Lower lobe of right lung (tissue), 2 donors: ENCODE measurements at places on chromosomes 7 and 10.
A peak's percentile ranks its signal among the peaks of the same experiment; 100 is the strongest.

DNA sequence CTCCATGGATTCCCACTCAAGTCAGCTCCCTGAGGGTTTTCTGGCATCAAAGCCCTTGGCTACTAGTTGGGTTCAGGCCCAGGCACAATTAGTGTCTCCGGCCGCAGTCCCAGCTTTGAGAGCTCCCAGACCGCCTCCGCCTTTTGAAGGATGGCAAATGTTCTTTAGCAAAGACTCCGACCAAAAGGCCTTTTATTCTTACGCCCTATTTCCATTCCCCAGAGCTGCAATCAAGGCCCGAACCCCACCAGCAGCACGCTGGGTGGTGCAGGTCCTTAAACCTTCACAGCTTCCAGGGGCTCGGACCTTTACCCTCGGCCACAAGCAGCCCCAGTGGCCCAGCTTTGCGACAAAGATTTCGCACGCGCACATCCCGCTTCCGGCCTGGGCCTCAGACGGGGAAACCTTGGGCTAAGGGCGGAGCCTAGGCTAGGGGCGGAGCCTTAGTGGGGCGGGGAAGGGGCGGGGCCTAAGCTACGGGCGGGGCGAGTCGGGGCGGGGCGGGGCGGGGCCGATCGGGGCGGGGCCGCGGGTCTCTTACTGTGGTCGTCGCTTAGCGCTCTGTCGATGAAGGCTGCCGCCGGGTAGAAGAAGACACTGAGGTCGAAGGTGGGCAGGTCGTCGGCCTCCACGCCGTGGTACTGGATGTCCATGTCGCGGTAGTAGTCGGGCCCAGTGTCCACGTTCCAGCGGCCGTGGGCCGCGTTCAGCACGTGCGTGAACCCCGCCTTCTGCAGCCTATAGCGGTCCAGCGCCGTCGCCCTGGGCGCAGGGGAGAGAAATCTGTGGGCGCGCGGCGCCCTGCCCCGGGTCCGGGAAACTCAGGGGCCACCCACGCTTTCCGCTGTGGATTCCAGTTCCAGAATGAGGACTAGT is 68.0 kb upstream of the SAMD8 start:
- DNase-seq = no peak

GRCh38 chr10:114996542-114996941 is 58.5 kb downstream of the TRUB1 start:
- no peak for DNase-seq

DNA sequence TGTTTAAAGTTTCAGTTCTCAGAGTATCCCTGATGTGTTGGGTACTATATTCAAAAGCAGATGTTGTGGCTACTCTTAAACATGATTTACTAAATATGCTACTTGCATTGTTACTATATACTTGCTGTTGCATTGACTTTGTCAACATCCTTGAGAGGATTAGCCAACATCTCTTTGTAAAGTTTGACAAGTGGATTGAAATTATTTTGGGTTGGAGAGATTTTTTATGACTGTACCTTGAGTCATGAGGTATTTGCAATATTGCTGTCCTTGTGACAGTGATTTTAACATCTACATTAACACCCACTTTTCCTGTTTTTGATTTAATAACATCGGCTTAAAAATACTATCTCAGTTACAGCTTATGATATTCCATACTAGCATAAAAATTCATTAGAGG is 31.9 kb downstream of the MRC1 start:
- no peak for DNase-seq

GRCh38 chr7:69696054-69696591 is 97.8 kb downstream of the AUTS2 start:
- no peak for DNase-seq

- DNase-seq = peak; percentile 69
Measured at GRCh38 chr7:24778543-24779282, 21.4 kb upstream of the GSDME start.

DNA sequence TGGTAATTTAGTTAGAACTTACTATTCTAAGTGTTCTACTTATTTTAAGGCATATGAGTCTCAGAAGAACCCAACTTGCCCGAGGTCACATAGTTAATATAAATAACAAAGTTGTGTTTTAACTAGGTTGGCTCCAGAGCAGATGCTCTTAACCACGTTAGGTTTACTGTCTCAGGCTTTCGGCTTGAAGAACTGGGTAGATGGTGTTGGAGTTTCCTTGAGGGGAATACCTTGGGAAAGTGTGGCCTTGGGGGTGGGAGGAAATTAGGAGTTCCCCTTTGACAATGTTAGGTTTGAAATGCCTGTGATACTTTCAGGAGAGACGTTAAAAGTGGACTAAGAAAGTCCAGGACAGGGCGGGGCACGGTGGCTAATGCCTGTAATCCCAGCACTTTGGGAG is 9.6 kb downstream of the ZNF398 start:
- DNase-seq = no peak

GRCh38 chr10:73798927-73799560 is 12.4 kb downstream of the NDST2 start:
- DNase-seq = no peak

- peak; percentile 44 for DNase-seq
Measured at GRCh38 chr7:135980665-135981180, 3.6 kb upstream of the MTPN start.

DNA sequence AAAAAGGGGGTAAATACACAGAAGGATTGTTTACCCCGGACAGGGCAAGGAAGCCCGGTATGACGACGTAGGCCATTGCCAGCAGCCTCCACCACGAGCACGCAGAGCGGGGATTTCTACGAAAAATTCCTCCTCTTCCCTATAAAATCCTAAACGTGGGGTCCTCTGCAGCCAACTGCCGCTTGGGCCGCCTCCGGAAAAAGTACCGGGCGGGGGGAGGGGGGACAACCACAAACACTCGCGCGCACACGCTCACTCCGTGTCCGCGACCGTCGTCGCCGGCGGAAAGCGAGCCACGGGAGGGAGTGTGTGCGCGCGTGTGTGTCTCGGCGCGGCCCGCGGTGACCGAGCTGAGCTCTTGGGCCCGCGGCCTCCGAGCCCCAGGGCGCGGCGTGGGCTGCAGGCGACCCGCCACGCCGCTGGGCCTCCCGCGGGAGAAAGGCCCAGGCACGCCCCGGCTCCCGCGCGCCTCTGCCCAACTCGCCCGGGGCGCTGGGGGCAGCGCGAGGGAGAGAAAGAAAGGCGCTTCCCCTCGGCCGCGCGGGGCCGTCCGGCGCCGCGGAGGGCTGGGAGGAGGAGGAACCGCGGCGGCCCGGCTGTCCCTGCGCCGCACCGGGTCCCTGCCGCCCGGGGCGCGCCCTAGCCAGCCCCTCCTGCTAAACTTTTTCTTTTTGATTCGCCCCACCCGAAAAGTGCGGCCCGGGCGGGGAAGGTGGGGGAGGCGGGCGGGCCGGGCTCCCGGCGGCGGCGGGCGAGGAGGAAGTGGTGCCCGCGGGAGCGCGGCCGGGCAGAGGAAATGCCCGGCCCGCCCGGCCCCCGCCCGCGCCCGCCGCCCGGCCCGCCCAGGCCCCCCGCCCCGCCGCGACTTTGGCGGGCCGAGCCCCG is 1.5 kb downstream of the CTBP2 start:
- peak; percentile 76 for DNase-seq

DNA sequence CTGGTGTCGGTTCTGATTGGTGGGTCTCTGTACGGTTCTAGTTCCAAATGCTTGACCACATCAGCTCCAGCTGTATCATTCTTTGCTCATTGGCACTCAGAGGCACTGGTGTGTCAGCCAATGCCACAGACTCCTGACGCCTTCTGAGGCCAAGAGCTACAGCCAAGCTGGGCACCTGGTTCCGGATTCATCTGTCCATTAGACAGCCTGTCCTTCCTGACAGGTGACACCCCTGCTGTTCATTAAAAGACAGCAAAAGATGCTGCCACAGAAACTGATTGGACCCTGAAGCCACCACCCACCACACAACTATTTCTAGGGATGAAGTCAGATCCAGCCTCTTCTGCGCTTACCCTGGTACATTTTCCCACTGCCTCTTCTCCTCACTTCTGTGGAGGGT is 35.6 kb downstream of the COL13A1 start:
- no peak for DNase-seq

- no peak for DNase-seq
Measured at GRCh38 chr7:157596881-157597280, 260.1 kb downstream of the DNAJB6 start.

DNA sequence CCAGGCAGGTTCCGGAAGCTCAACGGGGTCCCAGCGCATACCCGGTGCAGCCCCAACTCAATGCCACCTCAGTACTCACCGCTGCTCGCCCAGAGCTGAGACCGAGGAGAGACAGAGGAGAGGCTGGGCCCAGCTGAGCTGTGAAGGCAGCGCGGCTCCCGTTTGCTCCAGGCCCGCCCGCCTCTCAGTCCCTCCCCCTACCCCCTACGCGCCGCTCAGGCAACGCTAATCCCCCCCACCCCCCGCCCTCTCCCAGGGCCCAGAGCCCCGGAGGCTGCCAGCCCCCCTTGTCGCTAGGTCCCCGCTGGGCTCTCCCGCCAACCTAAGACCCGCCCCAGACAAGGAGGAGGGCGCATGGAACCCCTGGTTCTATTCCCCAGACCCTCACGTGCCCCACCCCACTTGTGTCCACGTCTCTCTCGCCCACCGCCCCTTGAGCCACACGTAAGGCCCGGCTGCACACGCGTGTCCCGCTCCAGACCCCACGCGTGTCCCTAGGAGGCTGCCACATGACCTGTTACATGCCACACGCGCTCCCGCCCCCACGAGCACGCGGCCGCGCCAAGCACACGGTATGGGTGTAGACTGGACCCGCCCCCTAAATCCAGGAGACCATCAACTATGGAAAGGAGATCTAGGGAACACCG is at the start of gene PSD:
PSD (minus strand) TSS at position 164 of the 647 bp plus-strand sequence. CDS start 1,747 bp downstream, outside the sequence.
- DNase-seq = no peak

DNA sequence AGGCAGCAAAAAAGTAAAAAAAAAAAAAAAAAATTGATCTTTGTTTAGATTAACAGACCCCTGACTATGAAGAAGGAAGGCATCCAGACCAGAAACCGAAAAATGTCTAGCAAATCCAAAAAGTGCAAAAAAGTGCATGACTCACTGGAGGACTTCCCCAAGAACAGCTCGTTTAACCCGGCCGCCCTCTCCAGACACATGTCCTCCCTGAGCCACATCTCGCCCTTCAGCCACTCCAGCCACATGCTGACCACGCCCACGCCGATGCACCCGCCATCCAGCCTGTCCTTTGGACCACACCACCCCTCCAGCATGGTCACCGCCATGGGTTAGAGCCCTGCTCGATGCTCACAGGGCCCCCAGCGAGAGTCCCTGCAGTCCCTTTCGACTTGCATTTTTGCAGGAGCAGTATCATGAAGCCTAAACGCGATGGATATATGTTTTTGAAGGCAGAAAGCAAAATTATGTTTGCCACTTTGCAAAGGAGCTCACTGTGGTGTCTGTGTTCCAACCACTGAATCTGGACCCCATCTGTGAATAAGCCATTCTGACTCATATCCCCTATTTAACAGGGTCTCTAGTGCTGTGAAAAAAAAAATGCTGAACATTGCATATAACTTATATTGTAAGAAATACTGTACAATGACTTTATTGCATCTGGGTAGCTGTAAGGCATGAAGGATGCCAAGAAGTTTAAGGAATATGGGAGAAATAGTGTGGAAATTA is 19.4 kb downstream of the GATA3 start:
- no peak for DNase-seq

GRCh38 chr10:17353568-17354300 is 100.7 kb downstream of the ST8SIA6 start:
- no peak for DNase-seq

DNA sequence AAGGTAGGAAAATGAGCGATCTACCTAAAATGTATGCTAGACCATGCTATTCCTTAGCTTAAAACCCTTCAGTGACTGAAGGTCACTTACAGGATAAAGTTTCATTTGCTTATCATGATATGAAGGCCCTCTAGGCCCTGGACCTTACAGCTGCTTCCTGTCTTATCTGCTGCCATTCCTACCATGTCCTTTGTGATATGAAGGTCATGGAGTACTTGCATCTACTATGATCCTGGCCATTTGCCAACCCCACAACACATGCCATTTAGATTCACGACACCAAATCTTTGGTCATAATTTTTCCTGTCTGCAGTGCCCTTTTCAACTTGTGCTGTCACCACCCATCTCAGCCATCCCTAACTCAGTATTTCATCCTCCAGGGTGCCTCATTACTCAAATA is 181.8 kb upstream of the MDFIC start:
- no peak for DNase-seq

GRCh38 chr10:121291823-121292222 is 306.4 kb downstream of the FGFR2 start:
- no peak for DNase-seq

DNA sequence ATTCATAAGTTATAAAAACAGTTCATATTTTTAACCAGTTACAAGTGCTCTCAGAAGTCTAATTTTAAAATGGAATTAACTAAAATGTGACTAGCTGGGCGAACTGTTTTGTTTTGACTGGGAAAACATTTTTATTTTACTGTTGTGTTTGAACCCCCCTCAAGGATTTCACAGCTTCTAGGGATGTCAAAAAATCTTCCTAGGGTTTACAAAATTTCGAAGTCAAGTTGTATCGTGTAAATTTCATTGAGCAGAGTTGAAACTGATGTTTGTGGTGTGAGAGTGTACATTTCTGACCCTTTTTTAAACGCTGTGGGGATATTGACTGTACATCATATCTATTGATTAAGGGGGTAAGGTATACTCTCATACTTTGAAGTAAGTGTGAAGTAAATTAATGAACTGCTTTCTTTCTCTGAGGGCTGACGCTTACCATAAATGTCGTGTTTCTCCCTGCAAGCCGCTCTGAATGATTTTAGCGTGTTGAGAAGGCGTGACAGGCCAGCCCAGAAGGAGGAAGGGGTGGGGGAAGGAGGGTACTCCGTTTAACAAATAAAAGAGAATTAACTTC is 1.8 kb upstream of the SP8 start:
- DNase-seq = no peak

DNA sequence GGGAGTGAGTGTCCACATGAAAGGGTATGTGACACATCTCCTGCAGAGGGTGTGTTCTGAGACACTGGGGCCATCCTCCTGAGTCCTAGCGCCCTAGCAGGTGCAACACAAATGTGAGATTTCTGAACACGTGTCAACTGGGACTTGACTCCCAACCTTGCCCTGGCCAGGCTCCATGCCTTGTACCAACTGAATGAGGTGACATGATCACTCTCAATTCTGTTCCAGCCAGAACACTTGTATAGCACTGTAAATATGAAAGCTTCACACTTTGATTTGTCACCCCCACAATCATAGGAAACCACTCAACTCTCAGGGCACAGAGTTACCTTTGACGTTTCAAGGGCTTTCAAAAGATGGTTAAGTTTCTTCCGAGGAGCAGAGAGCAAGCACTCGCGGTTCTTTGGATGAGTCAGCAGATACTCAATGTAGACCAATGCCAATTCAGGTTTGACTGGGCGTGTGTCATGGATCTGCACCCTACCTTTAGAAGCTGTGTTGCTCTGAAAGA is 48.6 kb downstream of the NCAPG2 start:
- DNase-seq = no peak

DNA sequence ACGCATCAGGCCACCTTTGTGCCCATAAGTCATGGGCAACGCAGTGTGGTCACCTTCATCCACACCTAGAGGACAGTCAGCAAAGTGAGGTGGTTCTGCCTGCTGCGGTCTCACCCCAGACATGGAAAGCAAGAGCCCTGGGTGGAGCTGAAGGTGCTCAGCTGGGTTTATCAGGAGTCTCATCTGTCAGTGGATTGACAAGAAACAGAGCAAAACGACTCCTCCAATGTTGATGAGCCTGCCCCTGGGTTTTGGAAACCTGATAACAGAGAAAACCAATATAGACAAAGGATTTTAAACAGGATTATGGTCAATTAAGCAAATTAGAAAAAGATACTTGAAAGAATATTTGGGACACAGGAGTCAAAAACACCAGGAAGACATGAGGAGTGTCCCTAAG is 229.3 kb upstream of the PRSS58 start:
- DNase-seq = no peak
